ENCODE measurements at places on chromosomes 12 and 14. TPM values are rescaled to one million over a fixed set of nuclear protein-coding genes. Genes with fewer than 3 reads are reported as not detected.
A peak's percentile ranks its signal among the peaks of the same experiment; 100 is the strongest.

Gene PDE3A
- total RNA-seq, result 14.8 TPM

Gene KRT73
- total RNA-seq, result not detected

DNA sequence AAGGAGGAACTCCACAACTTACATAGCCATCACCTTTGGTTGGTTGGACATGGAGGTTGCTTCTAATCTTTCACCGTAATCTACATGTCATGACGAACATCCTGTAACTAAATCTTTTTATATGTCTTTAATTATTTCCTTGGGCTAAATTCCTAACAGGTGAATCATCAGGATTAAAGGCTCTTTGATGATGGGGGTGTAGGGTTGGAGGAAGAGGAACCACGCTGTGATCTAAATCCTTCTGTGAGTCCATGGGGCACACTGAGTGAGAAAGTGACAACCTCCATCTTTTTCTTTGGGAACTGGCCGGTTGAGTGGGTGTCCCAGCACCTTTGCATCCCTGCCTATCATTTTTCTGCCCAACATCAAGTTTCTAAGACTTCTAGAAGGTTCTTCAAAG, 31.1 kb upstream of the MAP1LC3B2 start:
- no peak overlapping the region for H3K4me3 ChIP-seq
- H3K4me1 ChIP-seq, result peaks cover 44% of the 10 kb centered on the region
- no peaks in the 10 kb centered on the region for H3K36me3 ChIP-seq
- no peak for DNase-seq
- H3K27ac ChIP-seq, result peak overlapping the region; percentile 87

DNA sequence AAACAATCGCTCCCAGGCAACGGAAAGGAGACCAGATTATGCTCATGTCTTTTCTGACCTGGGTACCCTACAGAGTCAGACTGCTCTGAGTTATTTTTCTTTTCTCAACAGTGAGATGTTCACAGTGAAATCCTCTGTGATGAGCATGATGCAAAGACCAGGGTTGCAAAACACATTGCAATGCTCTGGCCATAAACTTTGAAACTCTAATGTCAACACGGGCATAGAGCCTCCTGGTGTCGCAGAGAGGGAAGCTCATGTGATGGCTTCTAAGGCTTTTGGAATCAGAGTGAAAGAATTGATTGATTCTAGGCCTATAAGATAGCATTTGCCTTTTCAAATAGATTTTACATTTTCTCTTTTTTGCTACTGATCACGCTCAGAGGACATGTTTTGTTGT, 193.4 kb downstream of the RASSF9 start:
- no peaks in the 10 kb centered on the region for H3K27me3 ChIP-seq
- no peak overlapping the region for H3K27ac ChIP-seq
- H3K36me3 ChIP-seq, result no peaks in the 10 kb centered on the region
- H3K4me1 ChIP-seq, result peaks cover 8% of the 10 kb centered on the region

DNA sequence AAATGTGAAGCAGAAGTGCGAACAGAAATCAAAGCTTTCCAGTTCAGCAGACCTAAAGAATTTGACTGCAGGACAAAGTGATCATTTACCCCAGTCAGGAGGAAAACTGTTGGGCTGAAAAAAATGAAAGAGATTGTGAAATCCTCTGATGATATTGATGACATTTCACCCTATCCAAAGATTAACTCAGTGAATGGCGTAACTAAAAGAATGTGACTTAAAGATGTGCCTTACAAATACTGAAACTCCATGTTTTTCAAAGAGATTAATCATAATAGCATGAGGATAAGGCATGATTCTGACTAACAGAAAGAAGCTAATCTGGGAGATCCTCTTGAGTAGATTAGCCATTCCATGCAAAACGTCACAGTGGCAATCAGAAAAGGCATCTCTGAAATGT, 225.6 kb downstream of the DUSP6 start:
- no peaks in the 10 kb centered on the region for H3K27me3 ChIP-seq
- H3K27ac ChIP-seq, result peak overlapping the region; percentile 40
- no peaks in the 10 kb centered on the region for H3K4me1 ChIP-seq
- DNase-seq, result peak; percentile 47
- H3K36me3 ChIP-seq, result no peaks in the 10 kb centered on the region

DNA sequence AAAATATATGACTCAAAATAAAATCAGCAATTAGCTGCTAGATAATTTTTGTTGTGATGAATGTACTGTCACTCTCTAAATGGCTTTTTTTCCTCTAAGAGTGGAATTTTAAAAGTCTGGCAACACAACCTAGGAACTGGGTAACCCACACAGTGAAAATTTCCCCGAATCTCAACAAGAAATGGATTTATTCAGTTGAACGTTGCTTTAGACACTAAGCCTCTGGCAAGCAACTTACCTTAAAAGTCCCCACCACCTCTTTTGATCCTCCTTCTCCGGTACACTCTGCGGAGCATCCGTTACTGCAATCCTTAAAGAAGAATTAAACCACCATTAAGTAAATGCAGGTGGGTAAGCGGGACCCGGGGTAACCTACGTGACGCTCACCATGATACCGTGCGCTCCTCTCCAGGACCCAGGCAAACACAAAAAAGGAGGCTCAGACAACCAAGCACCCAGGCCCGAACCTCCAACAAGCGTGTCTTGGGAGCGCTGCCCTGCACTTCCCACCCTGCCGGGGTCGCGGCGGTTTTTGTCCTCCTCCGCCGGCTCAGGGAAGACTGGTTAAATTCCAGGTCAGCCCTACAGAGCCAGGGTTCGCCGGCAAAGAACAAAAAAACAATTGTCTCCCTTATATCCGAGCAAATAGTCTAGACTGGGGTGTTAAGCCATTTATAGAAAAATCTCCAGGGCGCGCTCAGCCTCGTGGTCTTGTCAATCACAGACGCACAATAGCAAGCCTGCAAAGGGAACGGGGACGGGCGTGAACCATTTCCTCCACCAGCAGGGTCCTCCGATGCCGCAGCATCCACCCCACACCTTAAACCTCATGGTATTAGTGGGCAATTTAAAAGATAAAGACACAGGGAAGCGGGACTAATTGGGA, 47.1 kb downstream of the BCAT1 start:
- no peaks in the 10 kb centered on the region for H3K27me3 ChIP-seq
- peaks cover 2% of the 10 kb centered on the region for H3K36me3 ChIP-seq
- H3K4me1 ChIP-seq, result peaks cover 39% of the 10 kb centered on the region
- peak overlapping the region; percentile 70 for H3K27ac ChIP-seq
- H3K4me3 ChIP-seq, result peak overlapping the region; percentile 80
- peak; percentile 56 for DNase-seq

All from osteoblast (primary cell).